ENCODE measurements at places on chromosomes 7 and 10.

DNA sequence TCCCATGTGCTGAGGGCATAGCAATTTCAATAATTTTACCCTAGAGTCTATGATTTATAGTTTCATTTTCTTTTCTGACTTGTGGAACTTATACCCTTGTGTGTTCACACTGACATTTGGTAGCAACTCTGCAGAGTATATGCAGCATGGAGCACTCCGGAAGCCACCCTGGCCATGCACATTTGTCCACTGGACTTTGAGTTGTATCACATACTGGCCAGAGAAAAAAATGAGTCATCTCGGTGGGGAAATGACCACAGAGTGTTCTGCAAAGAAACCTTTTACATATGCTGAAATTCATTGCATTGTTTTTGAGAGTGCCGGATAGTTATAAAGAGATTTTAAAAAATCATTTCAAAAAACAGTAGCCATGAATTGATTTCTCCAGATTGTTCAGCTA lies 164.8 kb upstream of the COBL start:
- H3K36me3 ChIP-seq, result no peaks in the 10 kb centered on the region
- H3K4me1 ChIP-seq, result no peaks in the 10 kb centered on the region
- no peak overlapping the region for H3K27ac ChIP-seq
- no peak for DNase-seq

- H3K27ac ChIP-seq, result peak overlapping the region; percentile 69
- no peak for DNase-seq
- H3K4me1 ChIP-seq, result peaks cover 10% of the 10 kb centered on the region
- H3K27me3 ChIP-seq, result no peaks in the 10 kb centered on the region
- H3K36me3 ChIP-seq, result no peaks in the 10 kb centered on the region
- no peak overlapping the region for H3K4me3 ChIP-seq
These were observed 85.7 kb downstream of the MMRN2 start for GRCh38 chr10:86871563-86872183.

DNA sequence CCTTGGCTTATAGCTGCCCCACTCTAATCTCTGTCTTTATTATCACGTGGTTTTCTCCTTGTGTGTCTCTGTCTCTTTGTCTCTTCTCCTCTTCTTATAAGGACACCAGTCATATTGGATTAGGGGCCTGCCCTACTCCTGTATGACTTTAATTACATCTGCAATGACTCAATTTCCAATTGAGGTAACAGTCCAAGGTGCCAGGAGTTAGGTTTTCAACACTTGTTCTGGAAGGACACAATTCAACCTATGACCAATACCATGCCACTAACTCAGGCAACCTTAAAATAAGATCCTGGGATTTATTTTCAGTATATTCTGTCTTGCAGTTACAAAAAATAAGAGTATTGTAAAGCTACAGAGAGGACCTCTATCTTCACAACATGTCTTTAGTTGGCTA lies 21.6 kb upstream of the MET start:
- no peak overlapping the region for H3K4me3 ChIP-seq
- H3K27ac ChIP-seq, result no peak overlapping the region
- peaks cover 2% of the 10 kb centered on the region for H3K4me1 ChIP-seq
- DNase-seq, result no peak

DNA sequence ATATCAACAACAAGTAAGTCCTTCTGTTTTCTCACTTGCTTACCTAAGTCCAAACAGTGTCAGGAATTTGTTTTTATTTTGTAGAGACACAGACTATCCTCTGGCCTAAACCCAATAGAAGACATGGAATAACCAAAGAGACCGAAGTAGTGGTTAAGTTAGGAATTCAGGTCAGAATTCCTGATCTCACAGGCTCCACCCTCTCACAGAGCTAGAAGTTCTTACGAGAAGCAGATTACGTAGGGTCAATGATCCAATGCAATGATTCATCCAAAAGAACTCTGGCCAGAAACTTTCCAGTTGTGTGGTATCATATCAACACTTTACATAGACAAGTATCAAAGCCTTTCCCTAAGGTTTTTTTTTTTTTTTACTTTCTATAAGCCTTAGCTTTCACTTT lies 73.8 kb downstream of the IQUB start:
- no peaks in the 10 kb centered on the region for H3K4me1 ChIP-seq
- H3K36me3 ChIP-seq, result no peaks in the 10 kb centered on the region
- H3K4me3 ChIP-seq, result no peak overlapping the region
- H3K27me3 ChIP-seq, result no peaks in the 10 kb centered on the region

DNA sequence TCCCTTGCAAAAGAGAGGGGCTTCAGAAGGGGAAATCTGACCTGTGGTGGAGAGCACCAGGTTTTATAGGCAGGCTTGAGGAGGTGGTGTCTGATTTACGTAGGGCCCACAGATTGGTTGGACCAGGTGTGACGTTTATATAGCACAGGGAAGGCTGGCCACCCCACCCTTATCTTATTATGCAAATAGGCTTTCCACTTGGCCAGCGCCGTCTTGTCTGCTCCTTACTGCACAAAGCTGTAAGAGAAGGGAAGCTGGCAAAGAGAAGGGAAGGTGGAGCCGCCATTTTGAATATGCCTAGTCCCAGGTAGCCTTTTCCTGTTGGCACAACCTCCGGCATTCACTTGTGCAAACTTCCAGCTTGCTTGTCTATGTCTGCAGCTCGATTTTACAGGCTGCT lies 221.4 kb downstream of the GATA3 start:
- H3K4me3 ChIP-seq, result no peak overlapping the region
- no peaks in the 10 kb centered on the region for H3K27me3 ChIP-seq
- DNase-seq, result no peak
- H3K4me1 ChIP-seq, result peaks cover 7% of the 10 kb centered on the region
- H3K36me3 ChIP-seq, result no peaks in the 10 kb centered on the region
- H3K27ac ChIP-seq, result no peak overlapping the region

GRCh38 chr7:101173752-101174244 lies 6.3 kb downstream of the NAT16 start:
- H3K27ac ChIP-seq, result no peak overlapping the region
- H3K4me1 ChIP-seq, result peaks cover 13% of the 10 kb centered on the region
- peaks cover 65% of the 10 kb centered on the region for H3K27me3 ChIP-seq
- no peak overlapping the region for H3K4me3 ChIP-seq
- DNase-seq, result no peak
- H3K36me3 ChIP-seq, result no peaks in the 10 kb centered on the region

GRCh38 chr10:59803714-59804113 lies 50.5 kb upstream of the MRLN start:
- H3K36me3 ChIP-seq, result peaks cover 32% of the 10 kb centered on the region
- DNase-seq, result no peak
- H3K4me3 ChIP-seq, result no peak overlapping the region
- H3K27me3 ChIP-seq, result no peaks in the 10 kb centered on the region
- no peaks in the 10 kb centered on the region for H3K4me1 ChIP-seq

- peak; percentile 90 for DNase-seq
- no peak overlapping the region for H3K4me3 ChIP-seq
- no peaks in the 10 kb centered on the region for H3K27me3 ChIP-seq
- peaks cover 2% of the 10 kb centered on the region for H3K36me3 ChIP-seq
These were observed 17.6 kb downstream of the PLCE1 start for GRCh38 chr10:94011296-94011695.

- no peaks in the 10 kb centered on the region for H3K4me1 ChIP-seq
- H3K27me3 ChIP-seq, result no peaks in the 10 kb centered on the region
- H3K36me3 ChIP-seq, result no peaks in the 10 kb centered on the region
- peak; percentile 8 for DNase-seq
- no peak overlapping the region for H3K4me3 ChIP-seq
- H3K27ac ChIP-seq, result no peak overlapping the region
These were observed 216.8 kb downstream of the SNX10 start for GRCh38 chr7:26508481-26508880.

- no peak overlapping the region for H3K27ac ChIP-seq
- no peaks in the 10 kb centered on the region for H3K4me1 ChIP-seq
- no peak overlapping the region for H3K4me3 ChIP-seq
- H3K27me3 ChIP-seq, result no peaks in the 10 kb centered on the region
- no peaks in the 10 kb centered on the region for H3K36me3 ChIP-seq
- DNase-seq, result no peak
These were observed 25.5 kb downstream of the TSPAN13 start for GRCh38 chr7:16779051-16779450.

- H3K4me3 ChIP-seq, result no peak overlapping the region
- no peaks in the 10 kb centered on the region for H3K4me1 ChIP-seq
- no peak for DNase-seq
- no peaks in the 10 kb centered on the region for H3K36me3 ChIP-seq
- no peak overlapping the region for H3K27ac ChIP-seq
These were observed 65.2 kb downstream of the COL13A1 start for GRCh38 chr10:69866688-69867461.

- no peak overlapping the region for H3K4me3 ChIP-seq
- no peak overlapping the region for H3K27ac ChIP-seq
- H3K4me1 ChIP-seq, result peaks cover 3% of the 10 kb centered on the region
- peak; percentile 35 for DNase-seq
- H3K36me3 ChIP-seq, result no peaks in the 10 kb centered on the region
These were observed 77.0 kb upstream of the FAM20C start for GRCh38 chr7:115274-115911.

- no peaks in the 10 kb centered on the region for H3K4me1 ChIP-seq
- no peak overlapping the region for H3K4me3 ChIP-seq
- H3K27me3 ChIP-seq, result no peaks in the 10 kb centered on the region
- H3K36me3 ChIP-seq, result peaks cover 2% of the 10 kb centered on the region
- no peak overlapping the region for H3K27ac ChIP-seq
These were observed 102.0 kb upstream of the INSYN2A start for GRCh38 chr10:127298381-127298780.

GRCh38 chr10:121113385-121113696 lies 262.2 kb downstream of the WDR11 start:
- no peaks in the 10 kb centered on the region for H3K27me3 ChIP-seq
- no peak overlapping the region for H3K4me3 ChIP-seq
- H3K36me3 ChIP-seq, result no peaks in the 10 kb centered on the region
- DNase-seq, result peak; percentile 71

DNA sequence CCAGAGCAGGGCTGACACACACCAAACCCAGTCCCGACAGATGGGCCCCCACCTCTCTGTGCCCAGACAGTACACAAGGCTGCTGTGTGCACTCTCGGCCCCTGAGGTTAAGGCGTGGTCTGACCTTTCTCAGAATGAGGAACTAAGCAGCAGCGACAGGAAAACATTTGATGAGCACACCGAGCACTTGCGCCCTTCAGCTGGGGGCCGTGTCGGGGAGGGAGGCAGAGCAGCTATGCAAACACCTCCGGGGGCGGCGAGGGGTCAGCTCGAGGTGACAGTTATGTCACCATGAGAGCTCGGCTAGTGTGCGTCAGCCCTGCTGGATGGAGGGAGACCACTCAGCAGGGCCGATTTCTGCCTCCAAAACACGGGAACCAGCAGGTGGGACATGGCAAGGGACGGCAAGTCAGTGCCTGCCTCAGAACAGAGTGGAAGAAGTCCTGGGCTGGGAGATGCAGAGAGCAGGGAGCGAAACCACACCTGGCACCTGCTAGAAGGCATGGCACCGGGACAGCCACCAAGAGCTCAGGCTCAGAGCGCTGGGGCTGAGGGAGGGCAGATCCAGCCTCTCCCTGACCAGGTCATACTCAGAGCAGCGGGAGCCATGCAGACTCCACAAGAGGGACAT lies 57.4 kb downstream of the CHST15 start:
- H3K4me3 ChIP-seq, result no peak overlapping the region
- H3K4me1 ChIP-seq, result no peaks in the 10 kb centered on the region
- no peaks in the 10 kb centered on the region for H3K36me3 ChIP-seq
- peak; percentile 6 for DNase-seq

GRCh38 chr7:117858712-117859111 lies 14.5 kb downstream of the CTTNBP2 start:
- DNase-seq, result no peak
- H3K27ac ChIP-seq, result no peak overlapping the region
- no peak overlapping the region for H3K4me3 ChIP-seq
- H3K36me3 ChIP-seq, result peaks cover 7% of the 10 kb centered on the region
- no peaks in the 10 kb centered on the region for H3K27me3 ChIP-seq

DNA sequence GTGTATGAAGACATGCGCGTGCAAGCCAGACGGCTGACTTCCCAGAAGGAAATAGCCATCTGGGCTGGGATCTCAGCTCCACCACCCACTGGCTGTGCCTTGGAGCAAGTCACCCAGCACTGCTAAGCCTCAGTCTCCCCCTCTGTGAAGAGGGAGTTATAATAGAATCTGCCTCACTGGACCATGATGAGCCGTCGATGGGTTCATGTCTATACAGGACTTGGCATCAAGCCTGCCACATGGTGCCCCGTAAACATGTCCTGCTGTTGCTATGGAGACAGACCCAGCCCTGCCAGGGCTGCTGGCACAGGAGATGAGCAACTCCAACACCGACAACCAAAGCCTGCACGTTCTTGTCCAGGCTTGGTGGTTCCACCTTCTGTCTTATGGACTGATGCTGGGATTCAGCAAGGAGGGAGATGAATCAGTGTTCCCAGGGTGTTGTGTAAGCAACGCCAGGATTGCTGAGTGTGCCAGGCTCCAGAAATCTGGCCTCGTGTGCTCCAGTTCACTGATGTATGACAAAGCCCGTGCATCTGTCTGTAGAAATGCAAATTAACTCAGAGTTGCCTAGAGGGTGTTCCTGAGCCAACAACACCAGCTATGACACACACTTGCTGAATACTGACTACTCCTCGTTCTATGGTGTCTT lies 5.6 kb downstream of the GPR15LG start:
- H3K36me3 ChIP-seq, result no peaks in the 10 kb centered on the region
- H3K27ac ChIP-seq, result no peak overlapping the region
- no peaks in the 10 kb centered on the region for H3K4me1 ChIP-seq
- H3K4me3 ChIP-seq, result no peak overlapping the region

DNA sequence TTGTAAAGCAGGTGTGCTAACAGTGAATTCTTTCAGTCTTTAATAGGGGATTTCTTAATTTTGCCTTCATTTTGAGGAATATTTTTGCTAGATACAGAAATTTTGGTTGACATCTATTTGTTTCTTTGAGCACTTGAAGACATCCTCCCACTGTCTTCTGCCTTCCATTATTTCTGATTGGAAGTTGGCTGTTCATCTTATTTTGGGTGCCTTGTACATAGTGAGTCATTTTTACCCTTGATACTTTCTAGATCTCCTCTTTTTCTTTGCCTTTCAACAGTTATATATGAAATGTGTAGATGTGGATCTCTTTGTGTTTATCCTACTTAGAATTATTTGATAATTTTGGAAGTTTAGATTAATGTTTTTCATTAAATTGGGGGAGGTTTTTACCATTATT lies 631.0 kb downstream of the AUTS2 start:
- no peak overlapping the region for H3K27ac ChIP-seq
- H3K27me3 ChIP-seq, result no peaks in the 10 kb centered on the region
- no peak overlapping the region for H3K4me3 ChIP-seq
- H3K36me3 ChIP-seq, result no peaks in the 10 kb centered on the region
- H3K4me1 ChIP-seq, result no peaks in the 10 kb centered on the region
- no peak for DNase-seq
